Activated CD8-positive, alpha-beta T cell treated with anti-CD3 and anti-CD28 coated beads, Interleukin-2, amount 10 ng/mL, durations not matched to agents 7 days and 5 days (primary cell): ENCODE measurements at places on chromosomes 4 and X. TPM values are rescaled to one million over a fixed set of nuclear protein-coding genes. Genes with fewer than 3 reads are reported as not detected.
A peak's percentile ranks its signal among the peaks of the same experiment; 100 is the strongest.

CLNK gene
- total RNA-seq = not detected

PNMA3 gene
- total RNA-seq = 1.2 TPM

NIPAL1 gene
- 1.1 TPM for total RNA-seq

TRO gene
- 0.87 TPM for total RNA-seq

SPACA5 gene
- total RNA-seq = not detected

GRCh38 chr4:52718123-52718522, 33.1 kb downstream of the ERVMER34-1 start:
- H3K4me1 ChIP-seq = peaks cover 40% of the 10 kb centered on the region
- peaks cover 63% of the 10 kb centered on the region for H3K36me3 ChIP-seq
- DNase-seq = no peak
- H3K4me3 ChIP-seq = no peak overlapping the region
- no peak overlapping the region for H3K27ac ChIP-seq
- H3K27me3 ChIP-seq = no peaks in the 10 kb centered on the region

DNA sequence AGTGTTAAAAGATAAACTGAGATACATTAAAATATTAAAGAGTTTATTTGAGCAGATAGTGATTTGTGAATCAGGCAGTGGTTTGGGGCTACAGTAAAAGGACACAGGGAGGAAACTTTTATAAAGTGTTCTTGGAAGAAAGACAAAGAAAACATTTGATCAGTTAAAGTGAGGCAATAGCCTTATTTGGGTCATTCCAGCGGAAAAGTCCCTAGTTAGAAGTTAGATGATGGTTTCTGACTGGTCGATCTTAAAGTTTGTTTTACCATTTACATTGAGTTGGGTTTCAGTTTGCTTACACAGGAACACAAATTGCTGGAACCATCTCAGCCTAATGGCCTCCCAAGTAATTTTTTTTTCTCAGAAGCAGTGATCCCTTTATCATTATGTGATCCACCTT, 69.7 kb downstream of the PPP1R2C start:
- H3K4me1 ChIP-seq = peaks cover 16% of the 10 kb centered on the region
- no peak overlapping the region for H3K27ac ChIP-seq
- H3K4me3 ChIP-seq = no peak overlapping the region
- H3K27me3 ChIP-seq = no peaks in the 10 kb centered on the region
- H3K36me3 ChIP-seq = no peaks in the 10 kb centered on the region

- H3K4me3 ChIP-seq = no peak overlapping the region
- H3K27me3 ChIP-seq = no peaks in the 10 kb centered on the region
- no peak overlapping the region for H3K27ac ChIP-seq
- H3K36me3 ChIP-seq = no peaks in the 10 kb centered on the region
- no peak for DNase-seq
These were observed 1766.3 kb upstream of the PCDH10 start for GRCh38 chr4:131382839-131383238.

DNA sequence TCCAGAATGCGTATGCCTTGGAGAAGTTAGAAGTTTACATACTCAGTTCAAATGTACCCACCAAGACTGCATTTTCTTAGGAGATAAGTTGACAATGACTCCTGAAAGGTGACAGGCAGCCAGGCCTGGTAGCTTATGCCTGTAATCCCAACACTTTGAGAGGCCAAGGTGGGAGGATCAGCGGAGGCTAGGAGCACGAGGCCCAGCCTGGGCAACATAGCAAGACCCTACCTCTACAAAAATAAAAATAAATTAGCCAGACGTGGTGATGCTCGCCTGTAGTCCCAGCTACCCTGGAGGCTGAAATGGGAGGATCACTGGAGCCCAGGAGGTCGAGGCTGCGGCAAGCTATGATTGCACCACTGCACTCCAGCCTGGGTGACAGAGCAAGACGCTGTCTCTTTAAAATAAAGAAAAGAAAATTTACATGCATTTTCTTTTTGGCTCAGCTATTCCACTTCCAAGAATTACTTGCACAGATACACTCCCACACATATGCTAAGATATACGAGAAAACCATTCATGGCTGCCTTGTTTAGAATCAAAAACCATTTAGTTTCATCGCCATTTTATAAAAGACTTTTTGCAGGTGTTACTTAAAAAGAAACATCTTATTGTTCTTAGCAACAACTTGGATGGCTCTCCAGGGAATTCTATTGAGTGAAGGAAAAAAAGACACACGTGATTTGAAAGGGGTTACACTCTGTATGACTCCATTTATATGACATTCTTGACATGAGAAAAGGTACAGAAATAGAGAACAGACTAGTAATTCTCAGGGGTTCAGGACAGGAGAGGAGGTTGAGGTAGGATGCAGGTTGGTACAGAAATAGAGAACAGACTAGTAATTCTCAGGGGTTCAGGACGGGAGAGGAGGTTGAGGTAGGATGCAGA, 66.3 kb downstream of the DHRSX start:
- peaks cover 34% of the 10 kb centered on the region for H3K36me3 ChIP-seq
- no peaks in the 10 kb centered on the region for H3K27me3 ChIP-seq
- no peak overlapping the region for H3K27ac ChIP-seq
- H3K4me1 ChIP-seq = no peaks in the 10 kb centered on the region
- DNase-seq = no peak

DNA sequence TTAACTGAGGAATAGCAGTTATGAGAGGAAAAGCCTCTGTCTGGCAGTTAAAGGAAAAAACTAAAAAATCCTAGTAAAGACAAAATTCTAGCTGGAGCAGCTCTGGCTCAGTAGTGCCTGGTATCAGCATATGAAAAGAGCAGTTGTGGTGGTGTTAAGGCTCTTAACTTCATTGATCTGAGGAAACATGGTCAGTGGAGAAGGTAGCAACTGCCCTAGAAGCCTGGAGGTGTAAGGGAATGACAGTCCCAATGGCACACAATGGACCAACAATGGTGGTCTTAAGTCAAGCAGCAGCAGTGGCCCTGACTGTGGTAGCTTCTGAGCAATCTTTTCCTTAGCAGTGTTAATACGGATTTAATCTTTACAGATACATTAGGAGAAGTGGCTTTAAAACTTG, 189.6 kb upstream of the POF1B start:
- DNase-seq = no peak
- no peaks in the 10 kb centered on the region for H3K27me3 ChIP-seq
- H3K27ac ChIP-seq = no peak overlapping the region
- no peak overlapping the region for H3K4me3 ChIP-seq

GRCh38 chr4:137998666-137999429, 243.3 kb downstream of the SLC7A11 start:
- H3K27ac ChIP-seq = no peak overlapping the region
- no peak for DNase-seq
- H3K4me1 ChIP-seq = no peaks in the 10 kb centered on the region
- H3K4me3 ChIP-seq = no peak overlapping the region

DNA sequence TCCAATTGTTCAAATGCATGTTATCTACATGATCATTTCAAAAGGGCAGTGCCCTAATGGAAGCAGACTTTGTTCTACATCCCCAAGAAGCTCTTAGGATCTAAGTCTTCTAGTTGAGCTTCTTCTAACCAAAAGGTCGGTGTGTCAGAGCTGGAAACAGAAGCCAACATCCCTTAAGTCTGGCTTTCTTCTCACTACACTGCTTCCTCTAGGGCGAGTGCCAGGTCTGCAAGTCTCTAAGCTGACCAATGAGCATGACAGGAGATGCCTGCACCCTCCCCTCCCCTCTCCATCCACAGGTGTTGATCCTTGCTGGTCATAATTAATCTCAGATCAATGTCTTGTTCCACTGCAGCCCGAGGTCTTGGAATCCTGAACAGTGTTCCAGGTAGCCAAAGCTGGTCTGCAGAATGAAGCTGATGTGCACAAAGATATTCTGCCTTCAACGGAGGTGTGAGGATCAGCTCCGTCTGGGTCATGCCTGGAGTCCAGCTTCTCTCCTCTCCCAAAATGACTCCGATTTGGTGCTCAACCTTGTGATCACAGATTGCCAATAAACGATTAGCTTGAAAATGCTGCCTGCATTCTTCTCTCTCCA, 44.1 kb downstream of the WDR1 start:
- H3K4me3 ChIP-seq = no peak overlapping the region
- peak overlapping the region; percentile 27 for H3K27ac ChIP-seq
- peaks cover 71% of the 10 kb centered on the region for H3K36me3 ChIP-seq
- H3K27me3 ChIP-seq = no peaks in the 10 kb centered on the region

DNA sequence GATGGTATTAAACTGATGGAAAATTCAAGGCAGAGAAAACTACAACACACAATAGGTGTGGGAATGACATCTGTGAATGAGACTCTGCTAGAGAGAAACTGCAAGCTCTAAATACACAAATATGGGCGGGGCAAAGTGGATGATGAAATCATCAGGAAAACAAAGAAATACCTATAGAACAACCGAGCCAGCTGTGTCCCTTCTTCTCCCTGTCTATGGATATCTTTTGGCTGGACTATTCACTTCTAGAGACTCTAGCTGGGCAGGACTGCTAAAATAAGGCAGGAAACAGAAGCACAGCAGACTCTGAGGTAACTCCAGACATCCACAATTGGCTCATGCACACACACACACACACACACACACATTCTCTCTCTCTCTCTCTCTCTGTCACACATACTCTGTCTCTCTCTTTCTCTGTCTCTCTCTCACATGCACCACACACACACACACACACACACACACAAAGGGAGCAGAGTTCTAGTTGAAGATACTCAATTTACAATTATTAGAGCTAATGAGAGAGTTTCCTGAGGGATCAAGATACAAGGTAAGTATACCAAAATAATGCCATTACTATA, 27.2 kb upstream of the EDNRA start:
- no peaks in the 10 kb centered on the region for H3K27me3 ChIP-seq
- no peak overlapping the region for H3K27ac ChIP-seq
- H3K4me1 ChIP-seq = no peaks in the 10 kb centered on the region
- H3K36me3 ChIP-seq = no peaks in the 10 kb centered on the region
- H3K4me3 ChIP-seq = no peak overlapping the region
- DNase-seq = no peak

GRCh38 chr4:52545099-52546069, 113.7 kb downstream of the USP46 start:
- peaks cover 2% of the 10 kb centered on the region for H3K27me3 ChIP-seq
- DNase-seq = peak; percentile 58
- H3K4me3 ChIP-seq = no peak overlapping the region

DNA sequence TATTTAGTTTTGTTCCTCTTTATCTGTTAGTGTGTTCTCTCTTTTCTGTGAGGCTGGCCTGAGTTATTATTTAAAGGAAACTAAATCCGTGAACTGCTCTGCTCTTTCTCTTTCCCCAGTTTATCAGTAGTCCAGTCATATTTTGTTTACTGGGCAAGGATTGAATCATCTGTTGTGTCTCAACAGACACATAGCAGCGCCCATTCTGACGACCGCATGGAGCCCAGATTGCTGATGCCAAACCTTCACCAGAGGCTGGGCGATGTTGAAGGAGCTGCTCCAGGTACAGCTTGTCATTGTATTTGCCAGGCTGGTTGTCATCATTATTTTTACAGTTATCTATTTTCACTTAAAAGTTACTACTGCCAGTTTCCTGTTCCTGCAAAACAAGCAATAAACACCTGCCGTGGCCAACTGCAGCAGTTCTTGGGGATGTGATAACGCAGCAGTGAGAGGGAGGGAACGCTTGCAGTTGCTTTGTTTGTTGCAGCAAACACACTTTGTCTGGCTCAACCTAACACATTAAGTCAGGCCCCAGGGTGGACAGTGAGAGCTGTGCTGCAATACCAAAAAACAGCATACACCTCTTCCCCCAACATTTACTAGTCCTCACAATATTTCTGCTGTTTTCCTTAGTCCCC, 10.1 kb downstream of the REELD1 start:
- no peaks in the 10 kb centered on the region for H3K36me3 ChIP-seq
- H3K27ac ChIP-seq = no peak overlapping the region
- no peak for DNase-seq

DNA sequence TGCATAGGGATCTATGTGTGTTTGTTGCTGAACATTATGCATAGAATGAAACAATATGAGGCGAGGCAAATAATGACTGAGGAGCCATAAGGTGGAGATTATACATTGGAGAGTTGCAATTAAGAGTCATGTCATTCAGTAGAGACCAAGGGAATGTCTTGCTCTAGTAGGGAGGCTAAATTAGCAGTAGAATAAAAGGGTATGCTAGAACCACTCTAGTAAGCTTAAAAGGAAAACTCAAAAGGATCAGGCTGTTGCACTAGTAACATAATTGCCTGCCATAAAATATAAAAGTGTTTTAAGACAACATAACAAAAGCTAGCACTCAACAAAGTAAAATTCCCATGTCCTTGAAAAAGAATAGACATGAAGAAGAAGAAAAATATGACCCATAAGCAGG, 586.2 kb upstream of the DIAPH2 start:
- H3K4me3 ChIP-seq = no peak overlapping the region
- no peaks in the 10 kb centered on the region for H3K27me3 ChIP-seq
- H3K27ac ChIP-seq = no peak overlapping the region
- no peak for DNase-seq

DNA sequence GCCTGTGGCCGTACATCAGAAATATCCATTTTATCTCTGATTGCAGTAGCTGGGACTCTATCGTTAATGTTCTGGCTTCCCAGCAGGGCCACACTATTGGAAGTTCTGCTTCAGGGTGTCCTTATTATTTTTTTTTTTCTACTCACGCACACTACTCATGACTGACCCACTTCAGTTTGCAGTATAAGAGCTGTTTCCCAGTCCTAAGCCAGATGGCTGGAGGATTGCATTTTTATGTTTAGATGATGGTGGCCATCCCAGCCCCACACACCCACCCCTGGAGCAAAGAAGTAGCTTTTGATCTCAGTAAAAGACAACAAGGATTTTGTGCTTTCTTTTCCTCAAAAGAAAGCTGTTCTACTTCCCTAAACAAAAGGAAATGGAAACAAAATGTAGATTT, 557.0 kb upstream of the GALNTL6 start:
- no peaks in the 10 kb centered on the region for H3K36me3 ChIP-seq
- H3K4me1 ChIP-seq = no peaks in the 10 kb centered on the region
- DNase-seq = no peak
- no peak overlapping the region for H3K27ac ChIP-seq

DNA sequence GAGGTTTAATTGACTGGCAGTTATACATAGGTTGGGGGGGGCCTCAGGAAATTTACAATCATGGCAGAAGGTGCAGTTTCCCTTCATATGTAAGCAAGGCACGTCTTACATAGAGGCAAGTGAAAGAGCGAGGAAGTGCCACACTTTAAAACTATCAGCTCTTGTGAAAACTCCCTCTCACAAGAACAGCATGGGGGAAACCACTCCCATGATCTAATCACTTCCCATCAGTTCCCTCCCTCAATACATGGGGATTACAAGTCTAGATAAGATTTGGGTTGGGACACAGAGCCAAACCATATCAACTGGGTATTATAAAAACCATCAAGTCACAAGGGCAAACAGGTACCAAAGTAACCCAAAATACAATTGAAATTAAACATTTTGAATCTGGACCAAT, 182.0 kb upstream of the FAT4 start:
- H3K4me3 ChIP-seq = no peak overlapping the region
- H3K27ac ChIP-seq = no peak overlapping the region
- H3K36me3 ChIP-seq = no peaks in the 10 kb centered on the region
- no peaks in the 10 kb centered on the region for H3K4me1 ChIP-seq
- no peak for DNase-seq

- H3K36me3 ChIP-seq = no peaks in the 10 kb centered on the region
- no peak for DNase-seq
- H3K4me3 ChIP-seq = no peak overlapping the region
- no peaks in the 10 kb centered on the region for H3K4me1 ChIP-seq
- H3K27me3 ChIP-seq = no peaks in the 10 kb centered on the region
These were observed 487.1 kb downstream of the TECRL start for GRCh38 chr4:63922146-63922545.

GRCh38 chrX:13491061-13491460, 78.3 kb upstream of the EGFL6 start:
- no peaks in the 10 kb centered on the region for H3K36me3 ChIP-seq
- peaks cover 24% of the 10 kb centered on the region for H3K4me1 ChIP-seq
